ENCODE measurements at places on chromosomes 4 and X.
A peak's percentile ranks its signal among the peaks of the same experiment; 100 is the strongest.

- peak; percentile 70 for DNase-seq
Measured at GRCh38 chrX:123749643-123750042, 16.8 kb upstream of the THOC2 start.

GRCh38 chr4:102687373-102687981 lies 73.3 kb downstream of the MANBA start:
- no peak for DNase-seq

- no peak for DNase-seq
Measured at GRCh38 chr4:2484185-2484584, 15.3 kb downstream of the RNF4 start.

- DNase-seq = peak; percentile 76
Measured at GRCh38 chrX:2401590-2402360, 99.0 kb downstream of the DHRSX start.

DNA sequence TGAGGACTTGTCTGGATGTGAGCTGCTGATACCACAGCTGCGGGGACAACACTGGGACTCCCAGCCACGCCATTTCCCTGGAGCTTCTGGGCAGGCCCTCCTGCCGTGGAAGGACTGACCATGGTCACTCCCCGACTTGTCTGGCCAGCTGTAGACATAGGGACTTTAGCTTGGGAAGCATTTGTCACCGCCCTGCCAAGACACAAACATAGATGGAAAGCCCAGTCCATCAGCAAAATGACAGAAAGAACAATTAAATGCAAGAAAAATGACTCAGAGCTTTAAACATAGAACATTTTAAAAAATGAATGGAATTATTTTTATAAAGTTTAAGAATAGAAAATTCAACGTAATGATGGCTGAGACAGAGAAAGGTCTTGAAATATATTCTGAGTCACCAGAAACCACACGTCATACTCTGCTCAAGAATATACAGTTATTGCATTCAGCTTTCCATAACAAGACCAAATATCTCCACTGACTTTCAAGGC lies 107.6 kb upstream of the CBR4 start:
- peak; percentile 68 for DNase-seq

Data from amniotic epithelial cell (primary cell).